ENCODE measurements at places on chromosomes 3 and 15. TPM values are rescaled to one million over a fixed set of nuclear protein-coding genes. Genes with fewer than 3 reads are reported as not detected.

Gene GRAMD2A
- polyA plus RNA-seq: 1.1 TPM

Gene LIPC
- 0.04 TPM for polyA plus RNA-seq

Gene CCDC51
- 15.5 TPM for polyA plus RNA-seq

Gene NR1D2
- 8.6 TPM for polyA plus RNA-seq

Gene KLHL18
- 28.9 TPM for polyA plus RNA-seq

Gene HRG
- 0.05 TPM for polyA plus RNA-seq

Gene KLHL6
- 0.26 TPM for polyA plus RNA-seq

Gene HCN4
- polyA plus RNA-seq: not detected

Gene IL17RD
- 0.31 TPM for polyA plus RNA-seq

Gene TTC23
- 8.4 TPM for polyA plus RNA-seq

Gene CCR3
- not detected for polyA plus RNA-seq

Gene RLBP1
- not detected for polyA plus RNA-seq

Gene MBD4
- 13.4 TPM for polyA plus RNA-seq

Gene SV2B
- 0.07 TPM for polyA plus RNA-seq

Gene AVEN
- 11.1 TPM for polyA plus RNA-seq

Gene C3orf85
- polyA plus RNA-seq: not detected

Gene TMEM266
- 0.14 TPM for polyA plus RNA-seq

Gene WDR73
- polyA plus RNA-seq: 16.6 TPM

Gene COL6A6
- polyA plus RNA-seq: 0.02 TPM

Gene ANKRD34C
- polyA plus RNA-seq: not detected

Data from esophagus (tissue), 2 donors.